Stomach (tissue), 19 donors: ENCODE measurements at places on chromosomes 16 and 17. TPM values are rescaled to one million over a fixed set of nuclear protein-coding genes. Genes with fewer than 3 reads are reported as not detected.

DNA sequence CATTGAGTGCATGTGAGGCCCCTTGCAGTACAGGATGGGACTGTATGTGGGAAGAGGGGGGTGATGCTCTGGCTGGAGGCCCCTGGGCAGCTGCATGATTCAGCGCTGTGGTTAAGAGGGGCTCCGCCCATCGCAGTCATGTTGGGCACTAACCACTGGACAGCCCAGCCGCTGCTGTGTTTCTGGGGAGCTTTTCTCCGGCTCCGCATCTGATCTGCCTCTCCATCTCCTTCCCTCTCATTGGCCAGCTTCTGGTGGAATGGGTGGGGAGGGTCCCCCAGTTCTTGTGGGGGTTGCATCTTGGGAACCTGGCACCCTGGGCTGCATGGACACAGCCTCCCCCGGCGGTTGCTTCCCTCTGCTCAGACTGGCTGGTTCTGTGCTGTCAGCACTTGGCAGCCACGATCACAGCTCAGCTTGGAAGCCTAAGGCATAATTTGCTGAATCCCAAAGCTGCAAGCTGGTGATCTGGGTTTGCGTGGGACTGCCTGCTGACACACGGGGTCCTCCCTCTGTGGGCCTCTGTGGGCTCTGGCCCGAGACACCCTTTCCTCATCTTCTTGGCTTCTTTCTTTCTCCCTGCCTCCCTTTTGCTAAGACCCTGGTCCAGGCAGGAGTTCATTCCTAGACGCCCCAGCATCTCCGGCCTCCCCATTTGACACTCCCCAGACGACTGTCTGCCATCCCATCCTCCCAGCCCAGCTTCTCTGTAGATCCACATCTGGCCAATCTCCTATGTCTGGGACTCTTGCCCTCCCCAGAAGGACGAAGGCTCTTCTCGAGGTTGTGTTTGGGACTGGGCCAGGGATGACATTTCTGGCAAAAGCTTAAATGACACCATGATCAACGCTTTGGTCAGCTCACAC lies 168.3 kb downstream of the SEC14L1 start:
- no peak for DNase-seq

DNA sequence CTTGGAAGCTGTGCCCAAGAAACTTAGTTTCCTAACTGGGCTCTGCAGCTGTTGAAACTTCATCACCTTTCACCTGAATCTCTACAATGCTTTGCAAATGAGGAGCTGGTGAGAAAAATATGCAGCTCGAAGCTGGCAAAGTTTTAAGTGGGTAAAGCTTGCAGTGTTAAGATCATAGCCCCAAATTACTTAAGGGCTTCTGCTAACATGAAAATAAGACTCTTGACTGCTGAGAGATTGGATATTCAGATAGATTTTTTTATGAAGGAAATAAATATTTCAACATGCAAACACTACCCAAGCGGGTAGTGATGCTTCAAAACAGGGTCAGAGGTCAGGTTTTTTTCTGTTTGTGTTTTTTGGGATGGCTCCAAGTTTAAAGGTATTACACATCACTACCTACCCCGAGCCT lies 278.7 kb downstream of the FTO start:
- DNase-seq = no peak

- DNase-seq = peak; percentile 41
These were observed 1.1 kb upstream of the HS3ST4 start for GRCh38 chr16:25690552-25691143.

DNA sequence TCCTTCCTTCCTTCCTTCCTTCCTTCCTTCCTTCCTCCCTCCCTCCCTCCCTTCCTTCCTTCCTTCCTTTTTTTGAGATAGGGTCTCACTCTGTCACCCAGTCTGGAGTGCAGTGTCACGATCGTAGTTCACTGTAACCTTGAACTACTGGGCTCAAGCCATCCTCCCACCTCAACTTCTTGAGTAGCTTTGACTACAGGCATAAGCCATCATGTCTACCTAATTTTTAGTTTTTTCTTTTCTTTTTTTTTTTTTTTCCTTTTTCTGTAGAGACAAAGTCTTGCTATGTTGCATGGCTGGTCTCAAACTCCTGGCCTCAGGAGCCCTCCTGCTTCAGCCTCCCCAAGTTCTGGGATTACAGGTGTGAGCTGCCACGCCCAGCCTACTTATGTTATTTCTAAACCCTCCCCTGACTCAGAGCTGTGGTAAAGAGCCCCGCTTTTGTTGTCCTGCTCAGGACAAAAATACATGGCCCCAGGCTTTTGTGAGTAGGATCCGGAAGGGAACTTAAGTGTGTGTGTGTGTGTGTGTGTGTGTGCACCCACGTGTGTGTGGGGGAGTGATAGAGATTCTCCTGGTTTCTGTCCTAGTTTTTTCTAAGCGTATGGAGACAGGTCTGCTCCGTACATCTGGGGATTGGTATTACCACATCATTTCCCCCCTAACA lies 67.1 kb downstream of the PRKCB start:
- no peak for DNase-seq

DNA sequence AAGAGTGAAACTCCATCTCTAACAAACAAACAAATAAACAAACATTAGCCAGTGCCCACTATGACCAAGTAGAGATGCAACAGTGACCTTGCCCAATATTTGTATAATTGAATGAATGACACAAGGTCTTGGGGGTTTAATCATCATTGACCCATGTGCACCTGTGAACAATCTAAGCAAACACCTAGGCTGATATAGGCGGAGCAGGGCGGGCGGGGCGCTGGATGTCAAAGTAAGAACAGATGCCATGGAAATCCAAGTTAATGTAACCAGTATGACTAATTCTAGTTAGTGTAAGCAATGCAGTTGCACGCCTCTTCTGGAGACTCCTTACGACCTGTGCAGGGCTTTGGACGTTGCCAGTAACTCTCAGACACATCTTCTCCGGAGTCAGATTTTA lies 17.6 kb downstream of the RCVRN start:
- no peak for DNase-seq

DNA sequence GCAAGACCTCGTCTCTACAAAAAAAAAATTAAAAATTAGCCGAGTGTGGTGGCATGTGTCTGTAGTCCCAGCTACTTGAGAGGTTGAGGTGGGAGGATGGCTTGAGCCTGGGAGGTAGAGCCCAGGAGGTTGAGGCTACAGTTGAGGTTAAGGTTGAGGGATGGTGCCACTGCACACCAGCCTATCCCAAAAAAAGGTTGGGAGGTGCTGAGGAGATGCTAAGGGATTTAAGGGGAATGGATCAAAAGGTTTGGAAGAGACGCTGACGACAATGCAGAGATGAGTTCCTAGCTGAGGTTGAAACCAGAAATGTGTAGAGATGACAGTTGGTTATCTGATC lies 4.7 kb upstream of the NSMCE1 start:
- DNase-seq = no peak

- DNase-seq = no peak
These were observed 38.6 kb upstream of the TENT4B start for GRCh38 chr16:50114357-50115129.

- no peak for DNase-seq
These were observed 13.3 kb downstream of the NXPH3 start for GRCh38 chr17:49588726-49589576.

- no peak for DNase-seq
These were observed 68.5 kb downstream of the CDC27 start for GRCh38 chr17:47120521-47121095.

- DNase-seq = no peak
These were observed 12.3 kb upstream of the NLRC3 start for GRCh38 chr16:3589441-3589921.

- DNase-seq = no peak
These were observed 19.7 kb upstream of the PIK3R5 start for GRCh38 chr17:8985054-8985701.

DNA sequence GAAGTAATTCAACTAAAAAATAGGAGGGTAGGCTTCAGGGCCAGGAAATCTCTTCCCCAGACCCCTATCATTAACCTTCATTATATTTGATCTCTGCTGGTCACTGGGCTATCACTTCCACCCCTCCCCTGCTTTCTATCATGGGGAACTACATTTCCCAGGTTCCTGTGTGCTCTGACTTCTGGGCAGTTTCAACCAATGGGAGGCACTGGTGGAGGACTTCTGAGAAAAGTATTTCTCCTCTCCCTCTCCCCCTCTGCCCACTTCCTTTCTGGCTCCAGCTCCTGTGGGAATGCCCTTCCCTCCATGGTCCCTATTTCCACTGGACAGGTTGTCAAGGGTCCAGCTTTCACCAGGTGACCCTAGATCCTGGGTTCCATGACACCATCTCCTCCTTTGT lies 364.4 kb downstream of the C16orf95 start:
- DNase-seq = no peak

DNA sequence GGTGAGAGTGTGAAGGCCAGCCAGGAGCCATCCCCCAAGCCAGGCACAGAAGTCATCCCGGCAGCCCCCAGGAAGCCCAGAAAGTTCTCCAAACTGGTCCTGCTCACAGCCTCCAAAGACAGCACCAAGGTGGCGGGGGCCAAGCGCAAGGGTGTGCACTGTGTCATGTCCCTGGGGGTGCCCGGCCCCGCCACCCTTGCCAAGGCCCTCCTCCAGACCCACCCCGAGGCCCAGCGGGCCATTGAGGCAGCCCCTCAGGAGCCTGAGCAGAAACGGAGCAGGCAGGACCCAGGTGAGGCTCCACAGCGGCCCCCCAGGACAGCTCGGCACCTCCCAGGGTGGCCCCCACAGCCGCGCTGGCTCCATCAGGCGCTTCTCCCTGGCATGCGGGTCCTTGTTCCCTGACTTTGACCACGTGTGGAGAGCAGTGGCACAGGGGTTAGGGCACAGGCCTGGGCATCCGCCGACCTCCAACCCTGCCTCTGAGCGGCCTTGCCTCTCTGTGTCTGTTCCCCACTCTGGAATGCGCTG lies 13.5 kb downstream of the FLYWCH2 start:
- DNase-seq = no peak

DNA sequence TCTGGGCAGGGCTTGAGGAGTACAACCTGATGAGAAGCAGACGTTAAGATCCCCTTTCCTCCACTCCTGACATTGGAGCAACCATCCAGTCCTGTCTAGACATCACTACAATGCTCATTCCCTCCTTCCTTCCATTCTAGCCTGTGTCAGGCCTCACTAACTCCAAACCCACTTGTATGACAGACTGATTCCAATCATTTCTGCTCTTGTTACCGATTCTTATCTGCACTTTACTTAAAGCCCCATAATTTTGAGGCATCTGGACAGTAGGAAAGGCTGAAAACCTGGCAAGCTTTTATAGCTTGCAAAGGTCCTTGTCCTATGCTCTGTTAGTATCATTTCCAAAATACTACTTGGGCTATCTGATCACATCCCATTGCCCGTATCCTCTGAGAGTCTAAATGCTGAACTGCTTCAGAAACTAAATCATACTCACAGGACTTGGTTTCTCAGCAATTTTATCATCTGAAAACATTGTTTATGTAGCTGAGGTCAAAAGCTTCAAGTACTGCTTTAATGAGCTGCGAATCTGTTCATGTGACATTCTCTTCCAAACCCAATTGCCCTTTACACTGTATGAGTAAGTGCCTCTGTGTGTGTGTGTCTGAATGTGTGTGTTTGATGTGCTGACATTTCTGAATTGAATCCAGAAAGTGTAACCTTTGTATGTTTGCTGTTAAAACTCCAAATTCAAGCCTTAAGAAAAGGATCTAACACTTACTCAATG lies 57.2 kb upstream of the CACNG3 start:
- no peak for DNase-seq

DNA sequence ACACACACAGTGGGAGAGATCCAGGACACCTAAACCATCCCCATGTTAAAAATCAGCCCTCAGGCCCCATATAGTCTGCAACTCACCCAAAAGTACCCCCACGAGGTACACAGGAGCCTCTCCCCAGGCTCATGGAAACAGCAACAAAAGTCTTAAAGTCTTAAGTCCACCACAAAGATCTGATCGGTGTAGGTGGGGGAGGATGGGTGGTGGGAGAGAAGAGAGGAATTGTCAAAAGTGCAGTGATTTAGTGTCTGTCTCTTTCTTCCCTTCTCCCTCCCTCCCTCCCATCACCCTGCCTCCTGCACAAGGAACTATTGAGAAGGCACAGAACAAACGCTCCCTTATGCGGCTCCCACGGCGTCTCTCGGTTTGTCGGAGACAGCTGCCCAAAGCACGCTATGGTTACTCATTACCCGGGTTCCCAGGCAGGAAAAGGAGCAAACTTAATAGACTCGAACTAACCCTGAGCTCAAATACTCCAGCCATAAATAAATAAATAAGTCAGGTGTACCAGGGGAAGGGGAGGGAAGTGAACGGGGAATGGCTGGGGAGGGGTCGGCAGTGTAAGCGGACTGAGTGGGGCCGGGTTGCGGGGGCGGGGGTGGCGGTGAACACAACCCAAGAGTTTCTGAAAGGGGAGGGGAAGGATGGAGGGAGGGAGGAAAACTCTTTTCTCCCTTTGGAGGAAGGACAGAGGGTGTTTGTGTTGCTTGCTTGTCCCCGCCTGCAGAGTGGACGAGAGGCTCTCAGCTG lies 477.4 kb downstream of the SLC39A11 start:
- peak; percentile 70 for DNase-seq

GRCh38 chr17:12007466-12007865 lies 10.2 kb upstream of the ZNF18 start:
- no peak for DNase-seq

- no peak for DNase-seq
These were observed 58.3 kb downstream of the STH start for GRCh38 chr17:46057366-46057765.

DNA sequence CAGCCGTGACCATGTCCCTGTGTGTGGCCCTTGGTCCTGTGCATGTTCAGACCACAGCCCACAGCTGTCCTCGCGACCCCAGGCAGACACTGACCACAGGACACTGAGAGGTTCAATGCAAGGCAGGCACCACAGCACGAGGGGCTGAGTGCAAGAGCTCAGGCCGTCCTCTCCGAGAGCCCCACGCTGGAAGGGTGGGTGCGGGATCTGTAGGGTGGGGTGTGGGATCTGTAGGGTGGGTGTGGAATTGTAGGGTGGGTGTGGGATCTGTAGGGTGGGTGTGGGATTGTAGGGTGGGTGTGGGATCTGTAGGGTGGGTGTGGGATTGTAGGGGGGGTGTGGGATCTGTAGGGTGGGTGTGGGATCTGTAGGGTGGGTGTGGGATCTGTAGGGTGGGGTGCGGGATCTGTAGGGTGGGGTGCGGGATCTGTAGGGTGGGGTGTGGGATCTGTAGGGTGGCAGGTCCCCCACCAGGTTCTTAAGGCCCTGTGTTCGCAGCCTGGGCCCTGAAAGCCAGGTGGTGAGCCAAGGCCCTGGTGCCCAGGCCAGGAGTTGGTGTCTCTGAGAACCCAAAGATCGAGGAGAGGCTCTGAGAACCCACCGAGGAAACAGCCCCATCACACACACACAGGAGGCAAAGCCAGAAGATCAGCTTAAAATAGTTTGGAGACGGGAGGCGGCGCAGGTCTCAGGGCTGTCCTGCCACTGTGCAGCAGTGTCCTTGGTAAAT lies 48.2 kb downstream of the METRNL start:
- DNase-seq = no peak

GRCh38 chr17:4901648-4902344 lies 1.1 kb downstream of the CHRNE start:
- no peak for DNase-seq

FBXW10 gene
- total RNA-seq = not detected

CES3 gene
- not detected for total RNA-seq

LGALS9C gene
- not detected for total RNA-seq

KRTAP1-1 gene
- not detected for total RNA-seq

TIGD7 gene
- not detected for total RNA-seq

TUFM gene
- total RNA-seq = 186 TPM

FLYWCH1 gene
- 121 TPM for total RNA-seq

TRAPPC2L gene
- total RNA-seq = 31.4 TPM

CTRB1 gene
- total RNA-seq = not detected

GAST gene
- not detected for total RNA-seq
